ENCODE measurements at places on chromosomes 16 and 17. TPM values are rescaled to one million over a fixed set of nuclear protein-coding genes. Genes with fewer than 3 reads are reported as not detected.

Gene SLC4A1
- total RNA-seq, result 0.08 TPM

Gene RAP1GAP2
- 57.2 TPM for total RNA-seq

Gene NPIPA3
- 1.4 TPM for total RNA-seq

Gene KIFC3
- 55.3 TPM for total RNA-seq

Gene ALOX12B
- not detected for total RNA-seq

Gene ACSM5
- 1.5 TPM for total RNA-seq

Gene TMC7
- total RNA-seq, result 1.3 TPM

Gene MMP28
- 2.3 TPM for total RNA-seq

Measured in Right ventricle myocardium inferior (tissue), 1 donor.